WTC11 (cell line): ENCODE measurements at places on chromosomes 6 and 20. TPM values are rescaled to one million over a fixed set of nuclear protein-coding genes. Genes with fewer than 3 reads are reported as not detected.

DNA sequence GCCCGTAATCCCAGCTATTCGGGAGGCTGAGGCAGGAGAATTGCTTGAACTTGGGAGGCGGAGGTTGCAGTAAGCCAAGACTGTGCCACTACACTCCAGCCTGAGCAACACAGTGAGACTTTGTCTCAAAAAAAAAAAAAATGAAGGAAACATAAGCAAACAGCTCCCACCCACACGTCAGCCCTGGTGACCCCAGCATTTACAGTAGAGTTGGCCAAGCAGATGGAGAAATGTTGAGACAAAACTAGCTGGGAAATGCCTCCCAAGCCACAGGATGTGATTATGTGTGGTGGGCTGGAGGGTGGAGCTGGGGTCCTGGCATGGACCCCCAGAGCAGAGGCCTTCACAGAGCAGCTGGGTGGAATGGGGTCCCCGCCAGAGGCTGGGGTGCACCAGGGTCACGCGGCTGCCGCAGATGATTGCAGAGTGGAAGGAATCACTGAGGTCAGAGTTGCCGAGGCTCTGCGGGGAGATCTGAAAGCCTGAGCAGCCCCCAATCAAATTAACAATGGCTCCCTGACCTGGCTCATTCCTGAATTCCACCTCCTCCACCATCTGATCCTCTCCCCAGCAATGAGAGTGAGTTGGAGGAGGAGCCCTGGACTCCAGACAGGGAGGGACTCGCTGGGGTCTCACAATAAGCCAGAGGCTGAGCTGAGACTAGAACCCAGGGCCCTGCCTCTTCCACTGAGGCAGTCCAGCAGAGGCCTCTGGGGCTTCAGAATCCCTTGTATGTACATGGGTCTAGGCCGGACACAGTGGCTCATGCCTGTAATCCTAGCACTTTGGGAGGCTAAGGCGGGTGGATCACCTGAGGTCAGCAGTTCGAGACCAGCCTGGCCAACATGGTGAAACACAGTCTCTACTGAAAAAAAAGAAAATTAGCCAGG lies 34.7 kb upstream of the TGM2 start:
- peaks cover 12% of the 10 kb centered on the region for H3K4me1 ChIP-seq
- H3K27ac ChIP-seq, result no peak overlapping the region
- no peaks in the 10 kb centered on the region for H3K36me3 ChIP-seq
- no peaks in the 10 kb centered on the region; the same call in 1 of the 2 replicates for H3K27me3 ChIP-seq
- no peak for DNase-seq
- H3K4me3 ChIP-seq, result no peak overlapping the region

DNA sequence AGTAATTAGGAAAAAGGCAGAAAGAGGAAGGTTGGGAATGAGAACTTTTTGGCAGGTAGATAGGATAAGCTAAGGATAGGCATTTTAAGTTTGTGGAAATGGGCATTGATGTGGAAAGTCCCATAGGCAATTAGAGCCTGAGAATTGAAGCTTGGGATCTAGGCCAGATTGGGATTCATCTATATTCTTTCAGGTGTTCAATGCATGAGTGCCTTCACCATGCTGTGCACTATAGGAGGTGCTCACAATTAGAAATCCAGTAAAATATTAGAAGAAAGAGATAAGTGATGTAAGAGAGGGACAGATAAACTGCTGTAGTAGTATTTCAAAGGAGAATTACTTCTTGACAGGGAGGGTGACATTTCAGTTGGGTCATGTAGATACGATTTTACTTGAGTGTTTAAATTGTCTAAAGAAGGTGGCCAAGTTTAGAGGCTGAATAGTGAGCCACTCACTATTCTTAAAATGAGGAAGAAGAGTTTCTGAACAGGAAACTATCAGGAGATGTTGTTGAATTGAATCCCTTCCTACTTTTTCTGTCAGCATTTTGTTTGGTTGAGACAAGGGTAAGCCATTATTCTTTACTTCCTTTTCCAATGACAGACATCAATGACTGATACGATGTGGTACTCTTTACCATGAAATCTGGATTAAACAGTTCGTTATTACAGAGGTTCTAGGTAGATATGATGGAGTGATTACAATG lies 31.0 kb upstream of the CTAGE9 start:
- H3K27me3 ChIP-seq, result peaks cover 5% of the 10 kb centered on the region; the same call in 1 of the 2 replicates
- peaks cover 12% of the 10 kb centered on the region for H3K4me1 ChIP-seq
- no peak overlapping the region for H3K4me3 ChIP-seq
- no peak overlapping the region for H3K27ac ChIP-seq
- DNase-seq, result no peak

- peaks cover 32% of the 10 kb centered on the region for H3K4me1 ChIP-seq
- no peak overlapping the region for H3K27ac ChIP-seq
- no peaks in the 10 kb centered on the region for H3K27me3 ChIP-seq
These were observed 87.5 kb downstream of the FOXO3 start for GRCh38 chr6:108648191-108648590.

DNA sequence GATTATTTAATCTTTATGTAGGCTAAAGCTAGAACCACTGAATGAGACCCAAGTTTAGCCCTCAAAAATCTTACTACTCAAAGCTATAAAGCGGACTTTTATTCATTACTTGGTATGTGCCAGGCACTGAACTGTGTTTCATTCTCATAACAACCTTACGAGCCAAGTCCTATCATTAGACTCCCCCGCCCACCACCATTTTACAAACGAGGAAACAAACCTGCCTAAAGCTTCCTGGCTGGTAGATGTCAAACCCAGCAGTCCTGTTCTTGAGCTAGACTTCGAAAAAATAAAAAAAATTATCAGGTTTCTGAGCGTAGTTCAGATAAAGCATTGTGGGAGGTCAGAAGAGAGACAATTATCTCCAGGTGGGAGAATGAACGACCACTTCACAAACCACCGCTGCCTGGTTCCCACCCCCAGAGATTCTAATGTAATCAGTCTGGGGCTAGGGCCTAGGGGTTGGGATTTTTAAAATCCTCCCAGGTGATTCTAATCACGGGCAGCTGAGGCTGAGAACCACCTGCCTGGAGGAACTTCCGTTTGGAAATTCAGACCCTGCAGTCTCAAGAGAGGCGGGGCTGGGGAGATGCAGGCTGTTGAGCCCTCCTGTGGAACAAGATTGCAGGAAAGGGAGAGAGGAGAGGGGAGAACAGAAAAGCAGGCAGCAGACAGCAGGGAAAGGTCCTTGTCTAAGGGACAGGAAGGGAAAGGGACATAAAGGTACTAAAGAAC lies 8.6 kb downstream of the ADTRP start:
- H3K27me3 ChIP-seq, result no peaks in the 10 kb centered on the region; the same call in none of the 2 replicates
- H3K27ac ChIP-seq, result peak overlapping the region; percentile 98
- H3K4me3 ChIP-seq, result peak overlapping the region; percentile 48; the same call in 1 of the 2 replicates
- peaks cover 76% of the 10 kb centered on the region for H3K4me1 ChIP-seq
- H3K36me3 ChIP-seq, result no peaks in the 10 kb centered on the region

The ADGRF4 gene
- not detected in 3 replicates for total RNA-seq
